Fibroblast of upper back skin (primary cell): ENCODE measurements at places on chromosomes 7 and 10.

DNA sequence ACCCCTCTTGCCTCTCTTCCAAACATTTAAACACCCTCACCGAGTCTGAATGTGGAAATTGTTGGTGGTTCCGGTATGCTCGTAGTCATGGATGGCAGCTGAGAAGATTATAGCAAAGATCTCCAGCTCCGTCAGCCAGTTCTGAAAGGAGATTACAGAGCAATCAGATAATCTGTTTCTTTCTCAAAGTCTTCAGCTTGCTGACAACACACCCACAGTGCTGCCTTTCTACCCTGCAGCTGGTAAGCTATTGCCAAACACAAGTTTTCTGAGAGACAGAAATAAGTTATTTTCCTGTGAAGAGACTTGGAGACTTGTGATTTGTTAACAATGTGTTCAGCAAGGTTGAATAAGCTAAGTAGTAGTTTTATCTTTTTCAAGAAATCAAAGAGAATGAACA, 163.6 kb downstream of the PPP1R17 start:
- DNase-seq, result no peak

GRCh38 chr7:139536152-139536551, 12.7 kb downstream of the CLEC2L start:
- no peak for DNase-seq

DNA sequence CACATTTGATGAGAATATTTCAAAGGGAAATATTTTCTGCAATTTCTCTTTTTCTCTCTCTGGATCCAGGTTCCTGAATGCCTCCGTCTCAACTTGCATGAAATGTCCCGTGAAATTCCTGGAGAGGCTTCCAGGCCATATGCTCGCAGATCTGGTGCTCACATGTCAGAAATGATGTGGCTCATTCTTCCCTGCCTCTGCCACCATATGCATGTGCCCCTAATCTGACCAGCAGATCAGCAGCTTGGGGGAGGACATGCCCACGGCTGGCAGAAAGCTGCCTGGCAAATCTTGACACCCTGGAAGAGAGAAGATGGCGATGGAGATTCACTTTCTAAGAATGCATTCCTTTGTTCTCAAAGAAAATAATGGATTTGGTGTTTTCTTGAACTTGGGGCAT, 490.7 kb downstream of the RPS24 start:
- no peak for DNase-seq

DNA sequence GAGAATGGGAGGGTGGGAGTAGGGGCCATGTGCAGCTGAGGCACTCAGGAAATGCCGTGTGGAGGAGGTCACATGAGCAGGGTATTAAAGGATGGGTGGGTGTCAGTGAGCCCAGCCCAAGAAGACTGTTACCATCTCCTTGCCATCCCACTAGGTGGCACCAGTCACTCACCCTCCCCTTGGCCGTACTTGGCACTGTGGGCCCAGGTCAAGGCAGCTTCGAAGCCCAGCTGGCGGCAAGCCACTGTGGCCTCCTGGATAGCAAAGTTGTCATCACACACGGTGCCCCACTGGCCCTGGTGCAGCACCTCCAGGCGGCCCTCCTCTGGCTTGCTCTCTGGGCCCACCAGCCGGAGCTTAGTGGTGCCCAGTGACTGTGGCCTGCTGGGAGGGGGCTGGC, 5.4 kb downstream of the LOXL4 start:
- DNase-seq, result peak; percentile 37

GRCh38 chr7:94252971-94253370, 141.7 kb upstream of the COL1A2 start:
- DNase-seq, result no peak

- DNase-seq, result no peak
These were observed 56.8 kb downstream of the EPDR1 start for GRCh38 chr7:37977243-37977642.

DNA sequence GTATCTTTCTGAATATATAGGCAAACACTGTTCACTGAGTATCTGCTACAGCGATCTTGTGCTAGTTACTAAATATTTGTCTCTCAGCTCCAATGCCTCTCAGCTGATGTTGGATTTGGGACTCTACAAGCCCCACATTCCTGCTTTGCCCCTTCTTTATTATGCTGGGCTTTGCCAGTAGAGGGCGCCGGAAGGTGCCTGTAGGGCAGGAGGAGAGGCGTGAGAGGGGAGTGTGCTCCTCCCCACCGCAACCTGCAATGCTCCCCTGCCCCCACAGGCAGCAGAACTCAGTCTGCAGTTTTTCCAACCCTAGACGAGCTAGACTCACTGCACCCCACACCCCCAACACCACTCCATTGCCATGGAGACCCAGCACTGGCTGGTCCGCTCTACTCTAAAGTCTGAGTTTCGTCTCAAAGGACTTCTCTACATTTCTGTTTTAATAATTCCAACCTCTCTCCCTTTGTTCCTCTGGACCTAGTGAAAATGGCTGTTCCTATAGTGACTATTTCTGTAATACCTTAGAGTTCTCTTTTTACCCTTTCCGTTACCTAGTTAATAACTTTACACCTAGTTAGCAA, 337.6 kb downstream of the CCSER2 start:
- no peak for DNase-seq

DNA sequence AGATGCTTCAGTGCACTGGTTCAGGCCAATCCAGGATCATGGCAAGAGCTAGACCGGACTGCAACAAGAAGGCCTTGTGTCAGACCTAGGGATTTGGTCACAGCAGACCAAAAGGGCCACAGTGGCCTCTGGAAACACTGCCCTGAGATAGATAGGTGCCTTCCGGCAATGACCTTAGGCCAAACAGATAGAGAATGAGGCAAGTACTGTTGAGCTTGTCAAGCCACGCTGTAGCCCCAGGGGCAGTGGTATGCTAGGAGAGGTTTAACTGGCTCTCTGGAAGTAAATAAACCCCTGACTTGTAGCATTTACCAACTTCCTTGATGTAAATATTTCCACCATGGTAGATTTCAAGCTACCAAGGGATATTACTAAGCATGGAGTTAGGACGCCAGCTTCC, 197.5 kb downstream of the GRID1 start:
- no peak for DNase-seq

DNA sequence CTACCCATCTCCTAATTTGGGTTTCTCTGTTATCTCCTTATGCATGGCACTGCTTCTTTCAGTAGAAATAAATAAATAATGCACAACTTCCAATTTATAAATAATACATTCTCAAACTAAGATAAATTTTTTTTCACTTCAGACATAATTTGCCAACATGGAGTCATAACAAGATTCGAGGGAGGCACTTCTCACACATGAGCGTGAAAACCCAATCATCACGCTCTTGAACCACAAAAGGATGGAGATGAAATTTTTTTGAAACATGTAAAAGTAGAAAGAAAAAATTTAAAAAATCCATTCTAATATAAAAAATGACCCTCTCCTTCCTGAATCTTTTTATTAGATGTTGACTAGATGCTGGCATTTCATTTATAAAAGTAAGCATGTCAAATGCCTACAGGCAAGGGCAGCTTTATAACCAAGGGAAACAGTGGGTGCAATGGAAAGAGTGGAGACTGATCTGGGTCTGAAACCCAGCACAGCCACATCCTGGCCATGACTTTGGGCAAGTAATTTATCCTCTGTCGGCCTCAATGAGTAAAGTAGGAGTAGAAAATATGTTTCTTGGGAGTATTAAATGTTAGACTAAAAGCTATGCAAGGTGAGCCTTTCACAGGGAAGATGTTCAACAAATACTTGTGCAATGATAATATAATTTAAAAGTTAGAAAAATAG, 185.0 kb downstream of the STK31 start:
- no peak for DNase-seq
